ENCODE measurements at places on chromosomes 6 and 20.

DNA sequence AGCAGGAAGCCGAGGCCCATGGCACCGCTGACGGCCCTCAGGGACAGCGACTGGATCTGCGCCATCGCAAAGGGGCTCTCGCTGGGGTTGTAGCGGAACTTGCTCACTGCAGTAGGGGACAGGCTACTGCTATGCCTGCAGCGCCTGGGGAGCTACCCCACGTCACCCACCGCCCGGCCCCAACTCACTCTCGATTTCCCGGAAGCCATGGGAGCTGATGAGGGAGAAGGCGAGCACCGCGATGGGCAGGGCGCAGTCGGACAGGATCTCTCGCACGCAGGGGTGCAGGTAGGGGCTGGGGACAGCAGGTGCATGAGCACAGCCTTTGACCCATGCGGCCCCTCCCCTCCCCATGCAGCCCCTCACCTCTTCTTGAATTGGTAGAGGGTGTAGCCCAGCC lies 9.8 kb downstream of the SLC4A11 start:
- DNase-seq, result no peak

- DNase-seq, result no peak
These were observed 75.2 kb downstream of the YTHDF1 start for GRCh38 chr20:63140514-63141433.

GRCh38 chr6:104885518-104886043 lies 25.9 kb upstream of the HACE1 start:
- DNase-seq, result no peak

- no peak for DNase-seq
These were observed 255.3 kb upstream of the GJE1 start for GRCh38 chr6:141877275-141877983.

GRCh38 chr6:33169291-33170175 lies 22.7 kb downstream of the COL11A2 start:
- DNase-seq, result no peak

DNA sequence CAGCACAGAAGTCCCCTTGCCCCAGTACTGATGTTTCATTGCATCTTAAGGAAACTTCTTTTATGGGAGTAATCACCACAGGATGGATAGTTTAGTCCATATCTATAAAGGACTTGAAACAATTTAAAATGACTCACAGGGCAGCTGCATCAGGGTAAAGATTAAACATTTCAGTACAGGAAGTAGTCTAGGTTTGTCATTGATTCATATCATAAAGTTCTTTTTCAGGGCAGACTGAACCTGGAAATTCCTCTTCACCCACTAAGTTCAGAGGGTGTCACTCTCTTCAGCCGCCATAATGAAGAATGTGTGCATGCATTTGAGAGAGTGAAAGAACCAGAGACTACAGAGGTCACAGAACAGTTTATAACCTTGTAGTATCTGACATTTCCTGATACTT lies 296.3 kb upstream of the JAG1 start:
- DNase-seq, result no peak

- DNase-seq, result no peak
These were observed 107.2 kb upstream of the PLEKHG1 start for GRCh38 chr6:150492507-150492906.
